SK-N-DZ (cell line): ENCODE measurements at places on chromosomes 3 and 15.
A peak's percentile ranks its signal among the peaks of the same experiment; 100 is the strongest.

- no peak for DNase-seq
Measured at GRCh38 chr3:2506776-2507175, 408.1 kb downstream of the CNTN4 start.

DNA sequence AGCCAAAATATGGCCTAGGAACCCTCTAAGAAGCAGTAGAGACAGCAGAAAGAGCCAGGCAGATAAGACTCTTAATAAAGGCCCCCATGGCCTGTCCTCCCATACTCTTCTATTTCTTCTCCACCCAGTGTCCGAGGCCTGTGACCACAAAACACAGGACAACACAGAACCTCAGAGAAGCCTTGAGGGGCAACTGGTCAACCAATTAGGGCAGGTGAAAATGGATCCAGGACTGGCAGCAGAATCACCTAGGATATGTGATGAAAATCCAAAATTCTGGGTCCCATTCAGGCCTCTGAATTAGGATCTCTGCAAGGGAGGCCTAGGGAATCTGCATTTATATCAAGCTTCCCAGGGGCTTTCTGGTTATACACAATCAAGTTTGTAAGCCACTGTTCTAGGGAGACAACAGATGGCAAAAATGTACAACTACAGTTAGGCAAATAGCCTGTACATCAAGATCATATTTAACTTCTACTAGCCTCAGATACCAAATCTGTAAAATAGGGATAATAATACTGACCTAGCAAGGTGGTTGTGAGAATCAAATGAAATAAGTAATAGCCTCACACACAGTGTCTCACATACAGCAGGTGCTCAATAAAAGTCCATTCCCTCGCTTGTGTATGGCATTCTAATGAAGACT is 10.4 kb downstream of the RAB27A start:
- DNase-seq, result no peak

DNA sequence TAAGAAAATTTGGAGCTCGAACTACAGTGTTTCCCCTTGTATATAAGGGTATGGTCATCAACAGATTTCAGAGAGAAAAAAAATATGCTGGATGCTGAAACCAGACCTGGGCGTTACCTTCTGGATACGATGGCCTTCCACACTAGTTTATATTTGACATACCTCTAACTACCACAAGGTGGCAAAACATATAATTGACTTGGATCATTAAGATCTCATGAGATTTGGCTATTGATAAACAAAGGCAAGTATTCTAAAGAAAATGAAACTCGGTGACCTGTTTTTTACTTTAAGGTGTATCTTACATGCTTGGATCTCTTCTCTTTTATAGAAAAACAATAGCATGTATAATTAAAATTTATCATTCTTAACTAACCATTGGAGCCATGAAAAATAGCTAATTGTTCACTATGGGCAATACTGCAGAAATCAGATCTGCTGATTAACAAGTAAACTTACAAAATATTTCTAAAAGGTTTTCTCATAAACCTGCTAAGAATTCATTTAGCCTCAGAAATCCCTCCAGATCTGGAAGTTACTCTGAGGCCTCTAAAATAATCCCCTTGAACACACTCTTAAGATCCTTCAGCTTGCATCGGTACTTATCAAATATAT is 300.6 kb upstream of the KCNH8 start:
- DNase-seq, result peak; percentile 13

- DNase-seq, result no peak
Measured at GRCh38 chr3:59758672-59759071, 708.8 kb upstream of the CFAP20DC start.

- DNase-seq, result no peak
Measured at GRCh38 chr3:45616158-45616557, 21.6 kb downstream of the LIMD1 start.

GRCh38 chr3:170360916-170361315 is 3.4 kb downstream of the SKIL start:
- no peak for DNase-seq

- no peak for DNase-seq
Measured at GRCh38 chr3:14609941-14610340, 41.6 kb upstream of the CCDC174 start.

GRCh38 chr3:61650276-61650675 is 88.9 kb downstream of the PTPRG start:
- no peak for DNase-seq

- DNase-seq, result no peak
Measured at GRCh38 chr3:23325466-23326065, 122.4 kb downstream of the UBE2E2 start.

DNA sequence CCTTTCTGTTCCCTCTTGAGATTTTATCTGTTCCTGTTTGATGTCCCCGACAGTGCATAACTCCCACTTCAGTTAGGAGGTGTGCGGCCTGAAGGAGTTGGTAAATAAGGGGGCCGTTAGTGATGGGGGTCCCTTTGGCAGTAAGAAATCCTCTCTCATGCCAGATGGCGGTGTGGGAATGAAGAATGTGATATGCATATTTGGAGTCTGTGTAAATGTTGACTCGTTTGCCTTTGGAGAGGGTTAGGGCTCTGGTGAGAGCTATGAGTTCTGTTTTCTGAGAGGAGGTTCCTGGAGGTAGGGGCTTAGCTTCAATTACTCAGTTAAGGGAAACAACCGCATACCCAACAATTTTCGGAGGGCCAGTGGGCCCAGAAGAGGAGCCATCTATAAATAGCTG is 38.8 kb upstream of the RNF7 start:
- no peak for DNase-seq

GRCh38 chr15:57777003-57777402 is 70.5 kb downstream of the POLR2M start:
- no peak for DNase-seq

- DNase-seq, result no peak
Measured at GRCh38 chr3:189057369-189057768, 114.4 kb upstream of the TPRG1 start.

DNA sequence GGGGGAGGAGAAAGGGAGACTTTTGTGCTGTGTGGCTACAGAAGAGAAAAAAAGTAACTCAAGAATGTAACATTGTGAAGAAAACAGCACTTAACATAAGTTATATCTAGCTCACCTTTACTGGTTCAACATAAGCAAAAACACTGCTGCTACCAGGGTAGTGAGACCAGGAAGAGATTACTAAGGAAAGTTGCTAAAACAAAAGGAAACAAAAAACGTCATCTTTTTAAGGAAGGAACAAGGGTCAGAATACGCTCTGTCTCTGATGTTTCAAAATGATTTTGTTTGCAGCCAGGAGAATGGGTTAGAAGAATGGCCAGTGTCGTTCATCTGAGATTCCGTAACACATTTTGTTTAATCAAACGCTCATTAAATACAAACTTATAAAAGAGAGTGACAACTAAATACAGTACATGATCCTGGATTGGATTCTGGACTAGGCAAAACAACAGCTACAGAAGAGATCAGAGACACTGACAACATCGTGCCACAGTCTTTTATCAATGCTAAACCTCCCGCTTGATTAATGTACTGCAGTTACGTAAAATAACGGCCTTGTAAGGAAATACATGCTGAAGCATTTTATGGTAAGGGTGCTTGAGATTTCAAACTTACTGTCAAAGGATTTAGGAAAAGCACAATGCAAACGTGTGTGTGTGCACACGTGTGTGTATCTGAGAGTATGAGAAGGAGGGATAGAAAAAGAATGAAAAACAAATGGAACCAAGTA is 67.7 kb downstream of the FOXP1 start:
- no peak for DNase-seq

- DNase-seq, result no peak
Measured at GRCh38 chr3:63661242-63661641, 8.8 kb downstream of the SNTN start.

DNA sequence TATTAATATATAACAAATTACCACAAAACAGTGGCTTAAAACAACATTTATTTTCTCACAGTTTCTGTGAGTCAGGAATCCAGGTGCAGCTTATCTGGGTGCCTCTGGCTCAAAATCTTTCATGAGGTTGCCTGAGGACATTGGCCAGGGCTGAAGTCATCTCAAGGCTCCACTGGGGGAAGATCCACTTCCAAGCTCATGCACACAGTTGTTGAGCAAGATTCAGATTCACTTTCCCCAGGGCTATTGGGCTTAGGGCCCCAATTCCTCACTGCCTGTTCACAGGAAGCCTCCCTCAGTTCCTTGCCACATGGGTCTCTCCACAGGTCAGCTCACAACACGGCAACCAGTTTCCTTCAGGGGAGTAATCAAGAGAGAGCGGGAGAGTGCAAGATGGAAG is 35.0 kb downstream of the RFTN1 start:
- no peak for DNase-seq

GRCh38 chr3:169072494-169072893 is 591.0 kb downstream of the MECOM start:
- DNase-seq, result no peak

DNA sequence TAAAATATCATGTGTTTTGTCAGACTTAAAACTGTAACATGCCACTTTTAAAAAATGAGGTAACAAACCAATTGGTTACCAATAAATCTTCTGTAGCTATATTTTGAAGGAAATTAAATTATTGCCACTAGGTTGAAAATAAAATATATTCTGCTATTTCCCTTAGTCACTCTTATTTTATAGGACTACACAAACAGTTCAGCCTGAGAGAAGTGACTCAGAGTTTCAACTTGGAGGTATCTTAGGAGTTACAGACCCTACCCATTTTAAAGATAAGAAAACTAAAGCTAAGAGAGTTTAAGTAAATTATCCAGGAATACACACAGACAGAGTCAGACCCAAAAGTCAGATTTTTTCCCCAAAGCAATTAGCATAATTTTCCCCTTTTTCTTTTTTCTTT is 65.1 kb downstream of the PIK3CB start:
- DNase-seq, result no peak

DNA sequence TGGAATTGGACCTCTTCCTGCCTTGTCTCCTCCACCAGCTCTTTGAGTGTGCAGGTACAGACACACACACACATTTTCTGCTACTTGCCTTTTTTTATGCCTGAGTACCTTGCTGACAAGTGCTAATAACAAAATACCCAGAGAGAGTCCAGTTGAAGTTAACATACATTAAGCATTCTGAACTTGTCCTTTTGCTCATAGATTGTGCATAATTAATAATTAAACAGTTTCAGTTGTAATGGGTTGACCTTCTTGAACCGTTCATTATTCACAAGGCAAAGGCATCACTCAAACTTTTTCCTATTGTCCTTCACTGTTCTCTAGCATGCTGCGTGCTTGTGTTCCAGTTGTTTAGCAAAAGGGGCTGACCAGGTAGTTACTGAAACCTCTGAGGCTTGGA is 59.6 kb upstream of the SKOR1 start:
- DNase-seq, result no peak

GRCh38 chr15:51879555-51879954 is 50.1 kb downstream of the TMOD3 start:
- DNase-seq, result no peak

GRCh38 chr3:125638799-125639198 is 43.5 kb upstream of the OSBPL11 start:
- DNase-seq, result no peak

DNA sequence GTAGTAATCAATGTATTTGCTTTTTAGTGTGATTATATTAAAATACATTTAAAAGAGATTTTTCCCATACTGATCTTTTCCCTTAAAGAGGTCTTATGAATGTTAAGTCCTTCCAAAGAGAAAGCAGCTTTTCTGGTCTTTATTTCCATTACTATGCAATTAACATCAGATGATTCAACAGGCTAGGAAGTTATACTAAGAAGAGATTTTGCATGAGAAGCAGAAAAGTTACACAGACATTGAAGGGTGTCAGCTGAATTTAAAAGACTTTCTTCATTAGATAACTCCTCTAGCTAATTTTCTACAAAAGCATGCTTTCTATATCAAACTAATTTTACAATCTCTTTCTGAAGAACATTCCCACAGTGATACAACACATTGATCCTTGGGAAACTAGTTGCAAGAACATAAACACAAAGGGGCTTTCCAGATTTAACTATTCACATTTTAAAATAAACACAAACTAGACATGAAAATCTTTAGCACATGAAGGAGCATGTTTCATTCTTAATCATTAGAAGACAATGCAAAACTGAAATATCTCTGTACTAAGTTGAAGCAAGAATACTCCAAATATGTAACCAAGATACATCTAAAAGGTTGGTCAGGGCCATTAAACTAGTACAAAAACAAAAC is 965.8 kb downstream of the ROBO1 start:
- DNase-seq, result no peak

DNA sequence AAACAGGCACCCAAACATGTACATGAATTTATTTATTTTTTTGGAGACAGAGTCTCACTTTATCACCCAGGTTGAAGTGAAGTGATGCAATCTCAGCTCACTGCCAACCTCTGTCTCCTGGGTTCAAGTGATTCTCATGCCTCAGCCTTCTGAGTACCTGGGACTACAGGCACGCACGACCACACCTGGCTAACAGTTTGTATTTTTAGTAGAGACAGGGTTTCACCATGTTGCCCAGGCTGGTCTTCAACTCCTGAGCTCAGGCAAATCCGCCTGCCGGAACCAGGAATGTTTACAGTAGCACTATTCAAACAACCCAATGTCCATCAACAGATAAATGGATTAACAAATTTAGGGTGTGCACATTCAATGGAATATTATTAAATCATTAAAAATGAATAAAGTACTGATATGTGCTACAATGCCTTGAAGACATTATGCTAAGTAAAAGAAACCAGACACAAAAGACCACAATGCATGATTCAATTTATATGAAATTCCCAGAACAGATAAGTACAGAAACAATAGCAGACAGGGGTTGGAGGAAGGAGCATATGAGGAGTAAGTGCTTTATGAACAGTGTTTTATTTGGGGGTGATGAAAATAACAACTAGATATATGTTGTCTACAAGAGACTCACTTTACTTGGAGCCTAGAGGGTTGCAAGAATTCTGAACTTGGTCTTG is 1.3 kb downstream of the LEO1 start:
- DNase-seq, result no peak

- no peak for DNase-seq
Measured at GRCh38 chr3:134342259-134342658, 32.0 kb downstream of the AMOTL2 start.

DNA sequence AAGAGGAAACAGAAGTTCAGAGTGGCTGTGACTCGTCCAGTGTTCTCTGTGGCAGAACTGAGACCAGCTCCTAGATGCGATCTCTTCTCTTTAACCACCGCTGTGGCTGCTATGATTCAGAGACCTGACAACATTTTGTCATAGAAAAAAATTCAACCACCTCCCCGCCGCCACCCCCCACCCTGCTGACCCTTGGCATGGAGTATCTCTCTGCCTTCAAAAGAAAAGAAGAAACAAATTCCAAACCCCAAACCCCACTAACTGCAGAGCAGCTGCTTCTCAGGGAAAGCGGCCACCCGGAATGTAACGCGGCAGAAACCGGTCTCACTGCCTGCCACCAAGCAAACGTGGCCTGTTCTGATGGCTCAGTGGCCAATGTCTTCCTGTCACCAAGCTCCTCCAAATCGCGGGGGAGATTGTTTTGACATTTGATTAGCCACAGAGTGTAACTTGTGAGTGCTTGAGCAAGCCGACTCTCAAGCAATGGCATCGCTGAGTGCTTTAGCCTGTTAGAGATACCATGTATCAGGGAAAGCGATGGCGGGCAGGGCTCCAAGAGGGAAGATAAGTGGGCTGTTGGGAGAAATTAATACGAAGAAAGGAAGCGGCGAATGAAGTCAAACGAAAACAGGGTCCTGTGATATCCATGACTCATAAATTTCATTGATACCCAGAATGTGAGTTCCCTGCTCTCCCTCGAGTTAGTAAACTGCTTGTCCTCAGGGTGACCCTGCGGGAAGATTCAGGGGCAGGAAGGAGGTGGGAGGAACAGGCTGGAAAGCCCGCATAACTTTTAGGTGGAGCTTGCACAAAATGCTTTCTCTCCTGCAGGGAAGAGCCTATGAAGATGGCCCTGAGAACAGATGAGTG is 44.8 kb upstream of the TLE3 start:
- peak; percentile 43 for DNase-seq

GRCh38 chr3:183626877-183627594 is 8.4 kb upstream of the KLHL24 start:
- no peak for DNase-seq

- no peak for DNase-seq
Measured at GRCh38 chr3:60952055-60952454, 299.2 kb downstream of the FHIT start.
